ENCODE measurements at places on chromosomes 5 and 9. TPM values are rescaled to one million over a fixed set of nuclear protein-coding genes. Genes with fewer than 3 reads are reported as not detected.

ENTREP1 gene
- 0.12 TPM for total RNA-seq

GGTA1 gene
- 1.2 TPM for total RNA-seq

SGCD gene
- total RNA-seq: 3.1 TPM

RNF130 gene
- total RNA-seq: 96.7 TPM

IL17B gene
- total RNA-seq: not detected

THOC3 gene
- 22.2 TPM for total RNA-seq

SVEP1 gene
- 1.6 TPM for total RNA-seq

IFNB1 gene
- not detected for total RNA-seq

PTGER4 gene
- total RNA-seq: 4.4 TPM

STKLD1 gene
- total RNA-seq: 0.81 TPM

DAB2IP gene
- 17.8 TPM for total RNA-seq

DNA sequence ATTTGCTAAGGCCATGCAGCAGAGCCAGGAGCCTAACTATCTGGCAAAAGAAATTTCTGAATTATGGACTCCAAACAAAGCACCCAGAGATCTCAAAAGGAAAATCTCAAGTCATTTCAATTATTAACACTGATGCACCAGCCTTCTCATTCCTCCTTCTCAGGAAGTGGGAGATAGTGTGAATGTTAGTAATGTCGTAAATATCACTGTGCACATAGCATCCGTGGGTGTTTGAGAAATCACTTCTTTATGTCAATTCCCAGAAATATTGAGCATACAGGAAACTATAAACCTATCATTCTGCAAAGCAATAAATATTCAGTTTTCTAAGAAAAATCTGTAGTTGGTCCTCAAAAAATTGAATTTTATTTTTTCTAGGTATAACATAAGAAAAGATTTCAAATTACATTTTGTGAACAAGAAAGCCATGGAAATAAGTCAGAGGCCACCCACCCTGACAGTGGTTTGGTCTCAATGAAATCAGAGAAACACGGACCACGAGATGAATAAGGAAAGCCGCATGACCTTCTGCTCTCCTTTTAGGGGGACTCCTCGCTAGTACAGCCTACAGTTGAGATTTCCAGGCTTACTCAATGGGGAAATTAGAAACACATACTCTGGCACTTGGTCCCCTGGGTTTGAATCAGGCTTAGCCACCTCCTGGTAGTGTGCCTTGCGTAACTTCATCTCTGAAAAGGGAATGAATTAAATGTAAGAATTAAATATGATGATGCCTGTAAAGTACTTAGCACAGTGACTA, 120.6 kb downstream of the DIRAS2 start:
- no peaks in the 10 kb centered on the region for H3K4me1 ChIP-seq
- DNase-seq: no peak
- no peaks in the 10 kb centered on the region for H3K27me3 ChIP-seq
- H3K4me3 ChIP-seq: no peak overlapping the region
- H3K27ac ChIP-seq: no peak overlapping the region
- no peaks in the 10 kb centered on the region for H3K36me3 ChIP-seq

GRCh38 chr5:103290846-103291245, 32.3 kb downstream of the MACIR start:
- H3K36me3 ChIP-seq: no peaks in the 10 kb centered on the region
- no peak overlapping the region for H3K27ac ChIP-seq
- no peaks in the 10 kb centered on the region for H3K4me1 ChIP-seq
- DNase-seq: no peak
- H3K4me3 ChIP-seq: no peak overlapping the region
- H3K27me3 ChIP-seq: no peaks in the 10 kb centered on the region

DNA sequence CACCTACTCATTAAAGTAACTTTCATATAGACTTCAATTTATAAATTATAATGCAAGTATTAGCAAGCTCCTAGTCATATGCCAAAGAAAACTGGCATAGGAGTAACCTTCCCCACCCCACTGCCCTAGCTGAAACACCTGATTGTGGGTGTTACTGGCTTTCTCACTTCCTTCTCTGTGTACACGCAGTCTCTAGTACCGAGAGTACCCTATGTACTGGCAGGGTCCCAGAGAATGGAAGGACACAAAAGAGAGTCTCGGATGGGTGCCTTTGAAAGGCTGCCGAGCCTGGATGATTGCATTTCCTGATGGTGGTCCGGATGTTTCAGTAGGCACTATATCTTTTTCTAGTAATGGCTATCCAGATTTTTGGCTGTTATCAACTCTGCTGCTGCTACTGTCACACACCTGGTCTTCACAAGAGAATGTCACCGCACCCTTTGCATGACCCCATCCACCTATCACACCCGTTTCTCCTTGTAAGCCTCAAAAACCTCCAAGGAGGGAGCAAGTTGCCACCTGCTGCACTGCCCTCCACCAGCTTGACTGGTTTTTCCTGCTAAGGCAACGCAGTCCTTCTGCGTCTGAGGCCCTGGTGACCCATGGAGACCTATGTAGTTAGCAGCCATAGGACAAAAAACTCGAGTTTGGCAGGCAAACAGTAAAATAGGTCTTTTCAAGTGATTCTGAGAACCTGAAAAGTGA, 53.8 kb upstream of the CLINT1 start:
- no peak overlapping the region for H3K27ac ChIP-seq
- H3K4me3 ChIP-seq: no peak overlapping the region
- H3K27me3 ChIP-seq: no peaks in the 10 kb centered on the region
- no peaks in the 10 kb centered on the region for H3K36me3 ChIP-seq

GRCh38 chr5:170142196-170142595, 36.5 kb downstream of the FOXI1 start:
- H3K27me3 ChIP-seq: no peaks in the 10 kb centered on the region
- H3K27ac ChIP-seq: no peak overlapping the region
- H3K4me1 ChIP-seq: no peaks in the 10 kb centered on the region
- H3K4me3 ChIP-seq: no peak overlapping the region
- DNase-seq: no peak
- no peaks in the 10 kb centered on the region for H3K36me3 ChIP-seq

GRCh38 chr9:2495221-2496005, 126.2 kb upstream of the VLDLR start:
- no peaks in the 10 kb centered on the region for H3K4me1 ChIP-seq
- no peaks in the 10 kb centered on the region for H3K36me3 ChIP-seq
- no peak overlapping the region for H3K27ac ChIP-seq
- no peak for DNase-seq

DNA sequence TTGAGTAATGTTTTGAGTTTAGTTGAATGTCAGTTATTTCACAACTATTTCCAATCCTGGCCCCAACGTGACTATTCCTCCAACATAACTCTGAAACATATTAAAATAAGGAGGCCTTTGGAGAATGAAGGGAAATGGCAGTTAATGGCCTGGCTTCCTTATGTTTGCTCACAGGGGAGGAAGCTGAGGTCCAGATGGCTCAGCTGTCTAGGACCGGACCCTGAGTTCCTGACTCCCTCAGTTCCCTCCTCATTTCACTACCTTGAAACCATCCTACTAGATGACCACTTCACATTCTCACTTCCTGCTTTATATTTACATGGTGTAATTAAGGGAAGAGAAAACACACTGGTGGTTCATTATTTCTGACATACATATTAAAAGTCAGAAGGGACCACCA, 6.6 kb downstream of the OTULINL start:
- H3K4me1 ChIP-seq: no peaks in the 10 kb centered on the region
- no peaks in the 10 kb centered on the region for H3K27me3 ChIP-seq
- DNase-seq: no peak
- no peaks in the 10 kb centered on the region for H3K36me3 ChIP-seq
- H3K27ac ChIP-seq: no peak overlapping the region

DNA sequence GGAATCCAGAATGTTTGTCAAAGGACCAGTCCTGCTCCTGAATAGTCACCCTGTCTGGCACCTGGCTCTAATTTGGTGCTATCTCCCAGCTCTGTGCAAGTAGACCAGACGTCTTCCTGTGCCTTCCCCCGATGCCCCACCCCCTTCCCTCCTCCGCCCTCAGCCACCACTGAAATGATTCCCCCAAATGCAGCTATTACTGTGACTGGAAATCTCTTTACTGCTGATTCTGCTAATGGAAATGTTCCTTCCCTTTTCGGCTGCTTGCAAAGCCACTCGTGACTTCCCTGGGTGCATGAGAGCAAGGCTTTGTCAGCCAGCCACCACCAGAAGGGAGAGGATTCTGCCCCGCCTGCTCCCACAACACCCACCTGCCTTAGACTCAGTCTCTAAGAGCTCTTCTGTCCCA, 11.4 kb downstream of the ASTN2 start:
- no peaks in the 10 kb centered on the region for H3K4me1 ChIP-seq
- no peaks in the 10 kb centered on the region for H3K36me3 ChIP-seq
- no peak overlapping the region for H3K27ac ChIP-seq
- no peak overlapping the region for H3K4me3 ChIP-seq

- no peaks in the 10 kb centered on the region for H3K27me3 ChIP-seq
- no peak overlapping the region for H3K27ac ChIP-seq
- no peaks in the 10 kb centered on the region for H3K36me3 ChIP-seq
- no peak for DNase-seq
Measured at GRCh38 chr5:180618829-180619562, 27.7 kb upstream of the SCGB3A1 start.

GRCh38 chr5:372556-372995, 51.1 kb downstream of the AHRR start:
- no peak for DNase-seq
- no peaks in the 10 kb centered on the region for H3K36me3 ChIP-seq
- H3K4me1 ChIP-seq: no peaks in the 10 kb centered on the region
- no peak overlapping the region for H3K4me3 ChIP-seq

DNA sequence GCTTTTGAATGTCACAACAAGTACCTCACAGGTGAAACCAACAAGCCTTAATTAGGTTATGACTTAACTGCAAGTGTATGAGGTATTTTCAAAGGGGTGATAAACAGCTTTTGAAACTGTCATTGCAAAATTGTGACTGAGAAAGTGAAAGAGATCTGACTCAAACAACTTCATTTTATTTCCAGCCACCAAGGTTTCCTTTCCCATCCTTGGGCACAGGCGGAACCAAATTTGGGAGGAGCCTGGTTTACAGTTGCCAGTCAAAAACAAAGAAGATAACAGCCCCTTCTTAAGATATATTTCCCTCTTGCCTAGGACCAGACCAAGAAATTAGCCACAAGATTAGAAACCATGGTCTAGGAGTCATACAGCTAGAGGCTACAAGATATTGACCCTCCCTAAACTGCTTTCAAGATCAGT, 417.1 kb downstream of the CSNK1G3 start:
- no peaks in the 10 kb centered on the region for H3K27me3 ChIP-seq
- H3K27ac ChIP-seq: no peak overlapping the region
- DNase-seq: no peak
- H3K36me3 ChIP-seq: no peaks in the 10 kb centered on the region

GRCh38 chr5:149731617-149732323, 1.7 kb downstream of the PPARGC1B start:
- DNase-seq: peak; percentile 94
- H3K36me3 ChIP-seq: no peaks in the 10 kb centered on the region
- peak overlapping the region; percentile 91 for H3K27ac ChIP-seq
- no peaks in the 10 kb centered on the region for H3K27me3 ChIP-seq
- peak overlapping the region; percentile 87 for H3K4me3 ChIP-seq
